Activated CD8-positive, alpha-beta memory T cell treated with anti-CD3 and anti-CD28 coated beads for 1 hour (primary cell): ENCODE measurements at places on chromosomes 12 and 14.

DNA sequence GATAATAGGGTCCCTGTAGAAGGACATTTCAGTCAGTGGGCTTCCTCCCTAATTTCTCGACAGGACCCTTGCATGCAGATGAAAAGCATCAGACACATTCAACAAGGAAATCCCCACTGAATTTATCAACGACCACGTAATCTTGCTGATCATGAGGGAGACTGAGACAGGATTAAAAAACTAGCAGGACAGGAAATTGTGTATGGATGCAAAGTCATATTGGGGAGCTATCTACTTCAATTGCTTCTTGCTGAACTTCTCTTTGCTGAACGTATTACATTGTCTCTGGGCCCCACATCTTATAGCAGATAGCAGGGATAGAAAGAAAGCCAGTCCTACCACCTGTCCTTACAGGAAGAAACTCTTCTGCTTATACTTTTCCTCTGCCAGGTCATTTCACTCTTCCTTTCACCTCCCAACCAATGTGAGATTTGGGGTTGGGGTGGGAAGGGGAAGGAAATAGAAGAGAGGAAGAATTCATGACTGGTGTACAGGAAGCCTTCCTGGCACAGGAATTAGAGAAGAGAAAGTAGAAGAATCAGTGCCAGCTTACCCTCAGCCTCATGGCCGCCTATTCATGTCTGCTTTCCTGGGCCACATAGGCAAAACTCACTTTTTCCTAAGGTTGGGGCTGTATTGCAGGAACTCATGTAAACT, 333.3 kb downstream of the ZFP36L1 start:
- no peak for DNase-seq

- no peak for DNase-seq
These were observed 92.3 kb upstream of the DCN start for GRCh38 chr12:91274916-91275315.

DNA sequence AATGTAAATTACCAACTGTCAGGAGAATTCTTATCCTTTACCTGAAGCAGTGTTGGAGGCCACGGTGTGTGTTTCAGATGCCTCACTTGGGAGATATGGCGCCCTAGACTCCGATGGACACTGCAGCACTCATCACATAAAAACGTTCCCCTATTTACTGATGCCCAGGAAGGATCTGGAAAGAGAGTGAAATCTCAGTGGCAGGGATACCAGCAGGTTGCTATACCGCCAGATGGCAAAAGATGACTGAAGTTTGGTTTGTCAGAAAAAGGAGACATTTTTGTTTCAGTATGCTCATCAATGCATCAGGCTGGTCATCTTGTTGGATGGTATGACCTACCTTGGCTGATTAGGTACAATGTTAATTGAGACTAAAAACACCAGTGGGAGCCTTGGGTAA, 4.6 kb downstream of the GIT2 start:
- no peak for DNase-seq

- no peak for DNase-seq
These were observed 57.5 kb downstream of the RMST start for GRCh38 chr12:97520106-97520505.

DNA sequence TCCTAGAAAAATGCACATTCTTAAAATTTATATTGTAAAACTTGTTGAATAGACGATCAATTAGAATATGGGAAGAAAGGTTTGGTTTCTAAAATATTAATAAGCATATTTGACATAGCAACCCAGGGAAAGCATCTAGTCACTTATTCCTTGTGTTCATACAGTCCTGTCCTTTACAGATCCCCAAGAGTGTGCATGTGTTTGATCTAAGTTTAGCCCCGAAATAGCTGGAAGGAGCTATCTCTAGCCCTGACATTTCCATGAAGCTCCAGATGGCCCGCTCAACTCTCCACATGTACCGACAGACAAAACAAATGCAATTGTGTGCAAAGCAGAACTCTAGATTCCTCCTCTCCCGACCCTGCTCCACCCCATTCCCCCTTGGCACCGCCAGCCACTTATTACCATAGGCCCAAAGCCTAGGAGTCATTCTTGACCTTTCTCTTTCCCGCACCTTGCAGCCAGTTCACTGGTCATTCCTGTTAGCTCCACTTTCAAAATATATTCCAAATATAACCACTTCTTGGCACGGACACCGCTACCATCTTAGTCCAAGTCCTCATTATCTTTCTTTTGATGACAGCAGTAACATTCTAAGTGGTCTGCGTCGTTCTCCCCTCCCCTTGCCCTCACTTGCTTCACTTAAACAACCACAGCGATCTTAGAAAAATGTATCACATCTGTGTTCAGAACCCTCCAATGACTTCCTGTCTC, 45.4 kb upstream of the GZMB start:
- no peak for DNase-seq

- DNase-seq, result no peak
These were observed 20.6 kb downstream of the RDH12 start for GRCh38 chr14:67722293-67722692.

GRCh38 chr14:54039311-54039710, 82.7 kb upstream of the BMP4 start:
- DNase-seq, result no peak

- DNase-seq, result no peak
These were observed 47.5 kb upstream of the PPP1R12A start for GRCh38 chr12:79982086-79983062.

- DNase-seq, result no peak
These were observed 52.4 kb downstream of the PHLDA1 start for GRCh38 chr12:75979181-75979580.

- DNase-seq, result no peak
These were observed at the start of gene OR6C2 for GRCh38 chr12:55443776-55444175. Gene OR6C2, plus strand, starts transcription at chr12:55444076. Its CDS starts 8,138 bp downstream, at chr12:55452214.

DNA sequence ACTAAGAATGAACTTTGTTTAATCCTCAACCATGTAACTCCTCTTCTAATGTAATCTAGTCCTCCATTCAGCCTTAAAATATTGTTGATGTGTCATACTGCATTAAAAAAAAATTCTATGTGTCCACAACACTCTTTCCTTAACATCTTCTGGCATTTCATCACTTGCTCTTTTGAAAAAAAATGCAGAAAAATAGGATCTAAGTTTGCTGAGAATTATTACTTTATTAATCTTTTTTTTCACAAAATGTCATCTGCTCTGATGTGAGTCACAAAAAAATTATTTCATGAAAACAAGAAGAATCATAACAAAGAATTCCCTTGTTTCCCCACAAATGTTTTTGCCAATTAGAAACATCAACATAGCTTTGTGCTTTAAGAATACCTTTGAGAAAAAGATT, 410.1 kb upstream of the MGAT4C start:
- DNase-seq, result no peak

GRCh38 chr12:50937653-50938052, 14.7 kb upstream of the HIGD1C start:
- no peak for DNase-seq

DNA sequence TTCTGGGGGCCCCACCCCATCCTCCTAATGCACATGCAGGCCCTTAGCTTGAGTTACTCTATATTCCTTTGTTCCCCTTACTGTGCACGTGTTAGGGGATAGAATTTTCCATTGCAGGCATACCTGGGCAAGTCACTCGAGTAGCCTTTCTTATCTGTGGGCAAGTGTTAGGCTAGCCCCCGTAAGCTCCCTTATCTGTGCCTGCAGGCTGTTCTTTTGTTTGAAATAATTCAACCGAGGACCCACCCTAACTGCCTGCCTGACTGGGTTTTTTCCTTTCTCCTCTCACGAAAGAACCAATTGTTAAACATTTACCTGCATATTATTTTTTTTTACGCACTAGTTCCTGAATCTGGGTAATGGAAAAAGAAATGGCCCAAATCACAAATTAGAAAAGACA, 21.3 kb upstream of the BCAT1 start:
- no peak for DNase-seq

DNA sequence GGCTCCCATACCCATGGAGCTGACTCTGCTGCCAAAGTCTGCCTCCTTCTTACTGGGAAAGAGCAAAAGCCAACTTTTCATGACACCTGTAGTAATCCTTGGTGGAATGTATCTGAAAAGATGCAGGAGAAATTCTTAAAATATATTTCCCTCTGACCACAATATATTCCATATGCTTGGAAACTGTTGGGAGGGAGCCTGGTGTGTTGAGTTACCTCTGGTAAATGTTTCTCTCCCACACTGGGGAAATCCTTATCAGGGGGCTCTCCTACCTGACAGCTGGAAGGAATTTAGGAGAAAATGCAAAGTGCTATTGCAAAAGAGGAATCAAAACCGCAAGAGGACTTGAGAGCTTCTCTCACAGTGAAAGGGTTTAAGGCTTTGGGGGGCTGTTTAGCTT, 139.4 kb downstream of the TBX5 start:
- no peak for DNase-seq

- DNase-seq, result no peak
These were observed 420.1 kb downstream of the DIO2 start for GRCh38 chr14:79791055-79791732.

DNA sequence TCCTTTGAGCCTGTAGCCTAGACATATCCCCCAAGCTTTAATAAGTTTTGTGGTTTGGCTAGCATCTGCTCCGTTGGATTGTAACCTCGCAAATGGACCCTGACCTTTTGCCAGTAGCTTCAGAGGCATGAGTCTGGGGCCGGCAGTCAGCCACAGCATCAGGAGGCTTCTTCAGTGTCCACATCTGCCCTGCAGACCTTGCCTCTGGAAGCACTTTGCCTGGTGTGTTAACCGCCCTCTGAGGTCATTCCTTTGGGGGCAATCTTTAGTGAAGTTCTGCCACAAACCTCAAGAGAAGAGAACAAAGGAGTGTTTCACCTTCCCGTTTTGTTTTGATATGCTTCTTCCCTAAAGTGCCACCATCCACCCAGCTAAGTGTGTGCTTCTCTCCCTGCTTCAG, 71.4 kb downstream of the GNS start:
- no peak for DNase-seq

DNA sequence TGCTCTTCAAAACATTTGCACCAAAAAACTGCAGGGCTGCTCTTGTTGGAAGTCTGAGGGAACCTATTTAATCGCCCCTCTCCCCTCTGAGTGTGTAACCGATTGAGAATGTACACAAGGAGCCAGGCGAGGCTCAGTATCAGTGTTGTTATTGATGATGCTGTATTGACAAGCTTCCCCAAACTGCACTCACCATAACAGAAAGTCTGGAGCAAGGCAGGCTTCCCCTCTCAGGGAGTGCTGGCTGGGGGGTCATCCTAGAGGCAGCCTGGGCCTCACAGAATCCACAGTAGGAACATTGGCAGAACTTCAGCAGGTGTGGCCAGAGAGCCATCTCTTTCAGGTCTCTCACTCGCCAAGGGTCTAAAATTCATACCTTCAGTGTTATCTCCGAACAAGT, 58.1 kb upstream of the TUNAR start:
- no peak for DNase-seq

DNA sequence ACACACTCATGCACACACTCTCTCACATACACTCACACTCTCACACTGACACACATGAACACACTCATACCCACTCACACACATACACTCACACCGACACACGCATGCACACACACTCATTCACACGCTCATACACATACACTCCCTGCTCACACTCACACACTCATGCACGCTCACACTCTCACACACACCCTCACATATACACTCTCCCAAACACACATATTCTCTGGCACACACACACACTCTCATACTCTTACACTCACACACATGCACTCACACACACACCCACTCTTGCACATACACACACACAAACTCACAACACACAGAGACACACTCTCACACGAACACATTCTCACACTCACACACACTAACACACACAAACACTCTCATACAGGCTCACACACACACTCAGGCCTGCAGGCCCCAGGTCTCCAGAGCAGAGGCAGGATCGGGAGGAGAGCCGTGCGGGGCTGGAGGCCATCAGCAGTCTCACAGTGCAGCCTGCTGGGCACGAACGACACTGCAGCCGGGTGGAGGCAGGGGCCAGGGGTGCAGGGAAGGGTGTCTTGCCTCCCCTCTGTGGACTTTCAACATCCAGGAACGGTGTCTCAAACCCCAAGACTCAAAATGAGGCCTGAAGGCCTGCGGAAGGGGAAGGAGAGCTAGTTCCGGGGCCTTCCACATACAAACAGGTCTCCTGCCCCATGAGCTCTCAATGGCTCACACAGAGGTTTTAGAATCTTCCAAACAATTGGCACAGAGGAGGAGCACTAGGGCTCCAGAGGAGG, 148.7 kb downstream of the ANO2 start:
- DNase-seq, result no peak

- DNase-seq, result peak; percentile 70
These were observed 42.0 kb upstream of the GPR68 start for GRCh38 chr14:91286530-91286937.

DNA sequence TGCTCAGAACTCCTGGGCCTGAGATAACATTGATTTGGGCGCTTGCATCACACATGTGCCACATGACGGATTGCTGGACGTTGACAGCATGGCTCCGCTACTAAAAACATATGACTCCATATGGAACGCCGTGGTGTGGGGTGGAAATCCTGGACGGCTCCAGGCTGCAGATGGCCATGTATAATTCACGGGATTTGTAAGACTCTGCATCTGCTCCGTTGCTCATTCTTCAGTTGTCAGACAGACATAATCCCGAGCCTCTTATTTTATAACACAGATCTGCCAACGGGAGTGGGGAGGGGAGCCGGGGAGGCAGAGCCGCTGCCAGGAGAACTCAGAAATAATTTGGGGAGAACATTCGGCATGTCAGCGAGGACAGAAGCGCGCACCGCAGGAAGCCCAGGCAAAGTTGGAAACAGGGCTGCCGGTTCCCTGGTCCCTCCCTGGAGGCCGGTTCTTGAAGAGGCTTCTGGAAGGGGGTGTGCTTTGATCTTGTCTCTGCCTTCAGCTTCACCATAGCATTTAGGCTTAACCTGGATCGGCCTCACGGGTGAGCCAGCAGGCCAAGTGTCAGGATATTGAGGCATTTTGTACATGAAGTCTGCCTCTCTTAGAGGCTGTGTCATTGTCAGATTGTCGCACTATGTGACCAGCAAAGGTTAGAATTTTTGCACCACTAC, 45.8 kb upstream of the MYL2 start:
- DNase-seq, result no peak

DNA sequence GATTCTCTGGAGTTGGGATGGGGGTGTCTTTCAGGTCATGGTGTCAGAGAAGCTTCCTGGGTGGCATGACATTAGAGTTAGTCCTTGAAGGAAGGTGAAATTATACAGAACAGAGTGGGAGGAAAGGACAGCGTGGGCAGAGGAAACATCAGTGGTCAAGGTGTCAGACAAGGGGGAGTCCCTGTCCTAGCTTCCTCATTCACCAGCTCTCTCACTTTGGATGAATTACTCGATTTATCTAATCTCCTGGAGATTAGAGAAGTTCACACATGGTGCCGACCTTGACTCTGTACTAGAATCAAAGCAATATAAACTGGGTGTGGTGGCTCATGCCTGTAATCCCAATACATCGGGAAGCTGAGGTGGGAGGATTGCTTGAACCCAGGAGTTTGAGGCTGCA, 492.9 kb downstream of the VRK1 start:
- no peak for DNase-seq
